ENCODE measurements at places on chromosomes 16 and 17.

- no peak for DNase-seq
These were observed 53.0 kb downstream of the SF3B3 start for GRCh38 chr16:70576431-70577255.

GRCh38 chr16:70551788-70552187 lies 28.2 kb downstream of the SF3B3 start:
- DNase-seq, result no peak

DNA sequence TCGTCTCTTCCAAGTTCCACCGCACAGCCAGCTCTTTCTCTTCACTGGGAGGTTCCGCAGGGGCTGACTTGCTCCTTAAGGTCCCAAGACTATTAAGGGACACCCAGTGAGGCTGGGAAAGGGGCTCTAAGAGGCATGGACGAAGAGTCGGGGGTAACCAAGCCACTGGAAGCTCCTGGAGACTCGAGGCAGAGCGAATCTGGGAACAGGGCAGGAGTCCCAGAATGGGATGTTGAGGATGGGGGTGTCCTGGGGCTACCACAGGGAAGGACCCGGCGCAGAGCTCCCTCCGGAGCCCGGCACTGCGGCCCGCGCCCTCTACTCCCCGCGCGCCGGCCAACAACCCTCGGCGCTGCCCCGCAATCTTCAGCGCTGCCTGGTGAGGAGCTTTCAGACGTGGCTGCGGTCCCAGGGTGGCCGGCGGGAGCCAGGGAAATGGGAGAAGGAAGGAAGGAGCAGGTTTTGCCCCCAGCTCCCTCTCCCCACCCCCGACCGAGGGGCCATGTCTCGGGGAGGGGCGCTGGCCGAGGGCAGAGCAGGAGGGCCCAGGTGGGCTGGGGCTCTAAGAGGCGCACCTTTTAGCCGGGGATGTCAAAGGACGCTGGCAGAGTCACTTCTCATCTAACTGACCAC lies 581 bp downstream of the CHST5 start:
- no peak for DNase-seq

GRCh38 chr16:52874042-52874441 lies 178.7 kb downstream of the CHD9NB start:
- DNase-seq, result no peak

- DNase-seq, result no peak
These were observed 118.5 kb upstream of the ZNF267 start for GRCh38 chr16:31754998-31755615.

DNA sequence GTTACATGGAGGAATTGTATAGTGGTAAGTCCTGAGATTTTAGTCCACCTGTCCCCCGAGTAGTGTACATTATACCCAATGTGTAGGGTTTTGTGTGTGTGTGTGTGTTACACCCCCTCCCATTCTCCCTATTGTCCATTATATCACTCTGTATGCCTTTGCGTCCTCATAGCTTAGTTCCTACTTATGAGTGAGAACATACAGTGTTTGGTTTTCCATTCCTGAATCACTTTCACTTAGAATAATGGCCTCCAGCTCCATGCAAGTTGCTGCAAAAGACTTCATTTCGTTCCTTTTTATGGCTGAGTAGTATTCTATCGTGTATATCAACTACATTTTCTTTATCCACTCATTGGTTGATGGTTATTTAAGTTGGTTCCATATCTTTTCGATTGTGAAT lies 635 bp upstream of the FA2H start:
- DNase-seq, result no peak

DNA sequence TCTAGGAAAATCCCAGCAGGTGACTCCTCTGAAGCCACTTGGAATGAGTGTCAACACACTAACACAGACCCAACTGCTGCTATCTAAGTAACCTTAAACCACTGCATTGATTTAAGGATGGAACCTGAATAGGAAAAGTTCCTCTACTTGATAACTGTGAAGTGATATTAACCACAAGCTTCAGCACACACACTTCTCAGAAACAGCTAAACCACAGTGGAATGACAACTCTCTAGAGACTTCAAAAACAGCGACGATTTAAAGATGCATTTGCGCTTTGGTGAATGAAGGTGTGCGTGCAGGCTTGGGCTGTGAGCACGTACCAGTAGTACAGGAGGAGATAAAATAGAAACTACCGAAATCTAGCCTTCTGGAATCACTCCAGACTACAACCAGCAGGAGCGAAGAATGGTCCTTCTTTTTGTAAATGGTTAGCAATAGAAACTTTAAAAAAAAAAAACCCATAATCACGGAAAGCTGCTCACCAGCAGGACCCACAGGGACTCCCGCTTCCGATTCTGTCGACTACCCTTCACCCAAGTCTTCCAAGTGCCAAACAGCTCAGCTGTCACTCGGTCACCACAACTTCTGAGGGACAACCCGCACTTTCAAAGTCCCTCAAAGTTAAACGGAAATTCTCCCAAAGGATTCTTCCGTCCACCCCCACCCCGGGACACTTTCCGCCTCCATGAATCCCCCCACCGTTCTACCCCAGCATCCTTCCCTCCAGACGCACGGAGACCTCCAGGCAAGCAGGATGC lies 137.7 kb upstream of the CORO6 start:
- DNase-seq, result no peak

DNA sequence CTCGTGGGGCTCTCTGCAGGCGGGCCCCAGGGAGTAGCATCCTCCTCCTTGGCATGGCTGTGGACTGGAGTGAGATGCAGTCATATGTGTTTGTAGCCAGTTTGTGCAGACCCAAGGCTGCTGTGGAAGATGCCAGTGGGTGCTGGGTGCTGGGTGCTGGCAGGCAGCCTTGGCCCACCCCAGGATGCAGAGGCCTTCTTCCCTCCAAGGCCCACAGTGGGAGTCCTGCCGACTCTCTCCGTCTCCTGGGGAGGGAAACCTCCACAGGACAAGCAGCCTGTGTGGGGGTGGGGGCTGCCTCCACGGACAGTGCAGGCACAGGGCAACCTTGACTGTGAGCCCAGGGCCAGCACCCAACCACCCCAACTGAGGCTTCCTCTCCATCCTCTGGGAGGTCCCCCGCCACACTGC lies 13.8 kb upstream of the TMEM92 start:
- no peak for DNase-seq

- no peak for DNase-seq
These were observed 59.3 kb downstream of the CENPV start for GRCh38 chr17:16293931-16294330.

DNA sequence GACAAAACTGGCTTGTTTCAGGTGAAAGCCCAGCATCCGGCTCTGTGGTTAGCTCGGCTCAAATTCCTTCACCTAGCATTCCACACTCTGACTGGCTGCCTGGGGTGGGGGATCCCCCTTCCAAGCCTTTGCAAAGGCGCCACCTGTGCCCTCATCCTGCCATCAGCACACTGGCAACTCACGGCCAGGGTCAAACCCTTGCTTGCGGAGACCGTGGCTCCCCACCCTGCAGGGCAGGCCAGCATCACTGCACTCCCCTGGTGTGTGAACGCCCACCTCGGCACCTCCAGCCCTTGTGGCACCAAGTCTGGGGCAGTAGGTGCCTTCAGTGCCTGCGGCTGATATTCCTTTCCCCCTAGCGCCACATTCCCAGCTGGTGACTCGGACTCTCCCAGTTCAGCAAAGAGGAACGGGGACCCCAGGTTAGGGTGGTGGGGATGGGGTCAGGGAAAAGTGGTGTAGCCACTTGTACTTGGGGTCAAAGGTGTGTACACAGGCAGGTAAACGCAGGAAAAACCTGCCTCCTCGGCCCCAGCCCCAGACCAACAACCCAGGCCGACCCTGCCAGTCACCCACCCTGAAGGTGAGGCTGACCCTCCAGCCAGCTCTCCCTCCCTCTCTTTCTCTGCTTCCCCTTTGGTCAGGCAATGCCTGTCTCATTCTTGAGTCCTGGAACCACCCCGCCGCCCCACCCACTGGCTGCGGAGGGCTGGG lies 1.1 kb downstream of the FLII start:
- DNase-seq, result no peak

DNA sequence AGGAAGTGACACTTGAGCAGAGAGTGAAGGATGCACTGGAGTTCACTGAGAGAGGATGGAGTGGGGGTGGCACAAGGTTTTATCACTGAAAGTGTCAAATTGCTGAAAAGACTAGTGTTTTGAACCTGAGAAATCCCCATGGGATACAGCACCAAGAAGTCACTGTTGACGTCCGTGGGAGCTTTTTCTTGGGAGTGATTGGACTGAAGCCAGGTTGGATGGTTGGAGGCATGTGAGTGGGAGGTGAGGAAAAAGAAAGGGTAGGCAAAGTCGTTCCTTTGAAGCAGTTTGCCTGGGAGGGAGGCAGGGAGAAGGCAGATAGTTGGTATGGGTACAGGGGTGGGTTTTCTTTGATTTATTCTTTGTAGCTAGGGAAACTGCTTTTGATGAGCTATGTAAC lies 39.9 kb upstream of the SDK2 start:
- no peak for DNase-seq

DNA sequence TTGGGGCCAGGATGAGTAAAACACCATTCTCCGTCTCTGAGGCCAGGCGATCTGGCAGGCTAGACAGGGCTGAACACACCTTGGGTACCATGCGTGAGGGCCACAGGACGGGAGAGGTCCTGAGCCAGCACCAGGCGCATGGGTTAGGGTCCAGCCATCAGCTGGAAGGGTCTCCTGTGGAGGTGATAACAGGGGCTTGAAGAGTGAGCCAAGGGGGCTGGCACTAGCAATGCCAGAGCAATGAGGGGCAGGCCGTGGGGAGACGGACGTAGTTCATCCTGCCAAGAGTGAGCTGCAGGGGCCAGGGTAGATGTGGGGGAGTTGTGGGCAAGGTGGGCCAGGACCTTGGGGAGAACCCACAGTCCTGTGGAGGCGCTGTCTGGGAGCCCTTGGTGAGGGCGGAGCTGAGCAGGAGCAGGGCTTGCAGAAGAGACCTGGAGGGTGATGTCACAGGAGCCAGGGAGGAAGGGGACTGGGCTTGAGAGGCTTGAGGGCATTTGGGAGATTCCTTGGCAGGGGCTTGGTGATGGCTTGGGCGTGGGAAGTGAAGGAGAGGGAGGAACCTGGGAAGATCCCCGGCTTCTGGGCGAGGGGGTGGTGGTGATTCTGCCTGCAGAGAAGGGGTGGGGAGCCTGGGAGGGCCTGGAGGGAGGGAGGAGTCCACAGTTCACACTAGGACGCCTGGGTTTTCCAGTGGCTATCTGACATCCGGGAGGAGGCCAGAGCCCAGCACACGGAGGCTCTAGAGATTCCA lies 6.3 kb upstream of the NPTX1 start:
- no peak for DNase-seq

GRCh38 chr16:62921904-62922303 lies 885.7 kb upstream of the CDH8 start:
- no peak for DNase-seq

DNA sequence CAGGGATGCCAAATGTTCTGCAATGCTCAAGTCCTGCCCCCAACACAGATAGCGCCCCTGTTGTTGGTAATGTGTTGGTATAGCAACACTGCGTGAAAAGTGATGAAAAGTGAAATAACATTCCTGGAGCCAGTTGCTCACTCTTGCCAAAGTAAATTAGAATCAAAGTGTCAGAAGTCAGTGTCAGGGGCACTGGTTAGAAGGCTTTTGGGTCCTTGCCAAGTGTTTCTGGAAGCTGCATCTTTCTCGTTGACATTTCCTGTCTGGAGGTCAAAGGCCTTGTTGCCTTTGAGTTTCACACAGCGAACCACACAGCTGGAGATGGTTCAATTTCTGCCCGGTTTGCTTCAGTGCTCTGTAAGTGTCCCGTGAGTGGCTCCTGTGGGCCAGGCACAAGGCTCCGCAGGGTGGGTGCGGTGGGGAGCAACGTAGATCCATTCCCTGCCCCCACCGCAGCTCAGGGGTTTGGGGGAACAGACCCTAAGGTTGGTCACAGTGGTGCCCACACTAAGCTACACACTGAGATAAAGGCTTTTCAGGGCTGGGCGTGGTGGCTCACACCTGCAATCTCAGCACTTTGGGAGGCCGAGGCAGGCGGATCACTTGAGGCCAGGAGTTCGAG lies 3.6 kb upstream of the SLC16A5 start:
- no peak for DNase-seq

GRCh38 chr16:85428899-85429775 lies 184.0 kb upstream of the GSE1 start:
- no peak for DNase-seq

GRCh38 chr16:86222965-86223551 lies 287.3 kb upstream of the FOXF1 start:
- DNase-seq, result no peak

- DNase-seq, result no peak
These were observed 1.7 kb downstream of the ZNF469 start for GRCh38 chr16:88384222-88385111.

GRCh38 chr16:86299882-86300610 lies 210.3 kb upstream of the FOXF1 start:
- no peak for DNase-seq

GRCh38 chr17:82495844-82496528 lies 23.5 kb upstream of the FOXK2 start:
- no peak for DNase-seq

- DNase-seq, result no peak
These were observed 24.2 kb downstream of the RDM1 start for GRCh38 chr17:35906191-35906925.
